NAMALWA (cell line): ENCODE measurements at places on chromosomes 7 and 10.

DNA sequence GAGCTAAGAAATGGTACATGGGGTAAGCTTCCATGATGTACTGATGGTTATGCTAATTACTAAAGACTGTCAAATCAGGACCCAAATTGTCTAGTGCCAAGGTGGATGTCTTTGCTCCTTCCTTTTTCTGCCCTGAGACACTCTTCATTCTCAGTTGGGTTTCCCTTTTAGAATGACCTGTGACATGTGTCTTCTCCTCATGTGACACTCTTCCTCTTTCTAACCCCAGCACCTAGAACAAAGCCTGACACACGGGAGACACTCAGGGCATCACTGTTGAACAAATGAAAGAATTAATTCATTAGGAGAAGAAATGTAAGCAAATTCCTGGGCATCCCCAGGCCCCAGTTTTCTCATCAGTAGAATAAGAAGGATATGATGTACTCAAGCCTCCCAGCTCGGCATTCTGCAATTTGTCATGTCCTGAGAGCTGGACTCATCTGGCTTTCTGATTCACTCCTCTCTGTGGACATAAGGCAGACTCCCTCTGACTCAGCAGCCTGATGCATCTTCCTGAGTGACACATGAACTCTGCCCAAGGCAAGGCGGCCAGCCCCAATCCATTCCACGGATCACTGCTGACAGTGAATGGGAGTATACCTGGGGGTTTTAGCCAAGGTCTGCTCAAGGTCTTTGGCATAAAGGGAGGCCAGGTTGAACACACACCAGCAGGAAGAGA is 473.8 kb downstream of the KCNMA1 start:
- DNase-seq = no peak

DNA sequence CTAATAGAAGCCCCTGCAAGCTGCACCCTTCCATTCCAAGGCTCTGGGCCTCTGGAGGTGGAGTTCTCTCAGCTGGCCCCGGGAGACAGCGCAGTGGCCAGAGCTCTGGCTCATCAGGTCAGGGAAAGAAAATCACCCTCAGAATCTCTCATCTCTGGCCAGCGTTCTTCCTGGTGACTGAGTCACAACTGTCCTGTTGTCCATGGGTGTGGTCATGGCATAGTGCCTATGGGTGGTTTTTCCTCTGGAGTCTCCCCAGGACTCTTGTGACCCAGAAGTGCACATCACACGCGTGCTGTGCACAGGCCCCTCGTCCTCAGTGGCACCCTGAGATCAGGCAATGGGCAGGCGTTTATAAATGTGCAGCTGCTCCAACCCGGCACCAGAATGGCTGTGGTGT is 27.4 kb upstream of the FXYD4 start:
- DNase-seq = no peak

DNA sequence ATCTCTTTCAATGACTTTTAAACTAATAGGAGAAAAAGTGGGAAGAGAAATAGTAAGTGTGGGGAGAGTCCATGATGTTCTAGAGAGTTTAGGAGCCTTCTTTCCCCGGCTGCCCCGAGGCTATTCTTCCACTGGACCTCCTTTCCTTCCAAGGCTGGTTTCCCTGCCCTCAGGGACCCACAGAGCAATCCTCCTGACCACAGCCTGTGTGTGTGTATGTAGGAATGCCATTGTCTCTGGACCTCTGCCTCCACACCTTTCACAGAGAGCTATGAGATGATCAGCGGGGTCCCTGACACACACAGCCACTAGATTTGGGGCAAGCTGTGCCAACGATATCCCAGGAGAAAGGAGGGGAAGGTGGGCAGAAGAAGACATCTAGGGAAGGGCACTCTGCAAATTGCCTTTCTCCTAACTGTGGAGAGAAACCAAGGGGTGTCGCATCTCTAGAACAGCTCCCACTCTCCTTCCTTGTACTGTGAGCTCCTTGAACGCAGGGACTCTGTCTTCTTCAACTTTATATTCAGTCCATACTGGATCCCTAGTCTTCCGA is 13.3 kb upstream of the CHCHD3 start:
- no peak for DNase-seq

DNA sequence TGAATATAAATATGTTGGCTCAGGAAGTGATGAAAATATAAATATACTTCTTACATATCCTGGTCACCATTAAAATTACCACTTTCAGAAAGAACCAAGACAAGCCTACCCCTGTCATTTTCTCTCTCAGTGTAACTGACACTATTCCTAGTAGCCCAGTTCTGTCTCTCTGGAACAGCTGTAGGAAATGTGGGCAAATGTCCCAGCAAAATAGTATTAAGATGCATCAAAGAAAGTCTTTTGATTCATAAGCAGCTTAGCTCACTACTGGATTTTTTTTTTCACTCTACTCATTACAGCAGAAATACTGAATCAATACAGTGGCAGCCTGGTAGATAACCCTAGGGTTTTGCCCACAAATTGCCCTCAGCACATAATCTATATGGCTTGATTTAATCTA is 290.9 kb downstream of the DNAJB9 start:
- no peak for DNase-seq

DNA sequence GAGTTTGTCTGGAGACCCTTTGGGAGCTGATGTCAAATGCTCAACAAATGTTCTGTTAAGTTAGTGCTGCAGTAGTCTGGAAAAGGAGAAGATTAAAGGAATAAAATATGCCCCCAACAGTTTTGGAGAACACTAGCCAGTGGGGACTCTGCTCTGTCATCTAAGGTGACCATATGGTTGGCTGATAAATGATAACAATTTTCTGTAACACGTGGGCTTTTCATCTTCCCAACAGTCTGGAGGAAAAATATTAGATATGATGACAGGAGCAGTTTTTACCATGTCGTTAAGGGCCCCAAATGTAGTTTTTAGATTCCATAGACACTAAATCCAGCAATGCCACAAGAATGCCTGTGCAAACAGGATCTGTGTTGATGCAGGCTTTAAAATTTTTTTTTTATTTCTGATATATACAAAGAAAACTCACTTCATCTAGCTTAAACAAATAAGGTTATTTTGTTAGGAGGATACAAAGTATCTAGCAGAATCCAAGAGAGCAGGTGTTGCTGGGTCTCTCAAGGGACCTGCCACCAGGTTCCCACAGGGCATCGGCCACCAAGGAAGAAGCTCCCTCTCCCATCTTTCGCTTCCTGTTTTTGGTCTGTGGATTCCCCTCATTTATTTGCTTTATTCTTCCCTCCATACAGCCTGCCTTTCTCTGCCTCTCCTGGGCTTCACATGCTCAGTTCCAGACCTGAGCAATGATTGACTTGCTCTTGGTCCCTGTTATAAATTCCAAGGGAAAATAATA is 6.2 kb upstream of the CFAP58 start:
- DNase-seq = no peak

- no peak for DNase-seq
Measured at GRCh38 chr7:237385-237784, 45.0 kb downstream of the FAM20C start.

GRCh38 chr7:139777948-139778841 is at the start of gene HIPK2:
TSS of gene HIPK2 (minus strand) at chr7:139777998. CDS start at chr7:139777623, 375 bp downstream.
- no peak for DNase-seq

GRCh38 chr7:12943781-12944180 is 256.3 kb downstream of the ARL4A start:
- DNase-seq = no peak

DNA sequence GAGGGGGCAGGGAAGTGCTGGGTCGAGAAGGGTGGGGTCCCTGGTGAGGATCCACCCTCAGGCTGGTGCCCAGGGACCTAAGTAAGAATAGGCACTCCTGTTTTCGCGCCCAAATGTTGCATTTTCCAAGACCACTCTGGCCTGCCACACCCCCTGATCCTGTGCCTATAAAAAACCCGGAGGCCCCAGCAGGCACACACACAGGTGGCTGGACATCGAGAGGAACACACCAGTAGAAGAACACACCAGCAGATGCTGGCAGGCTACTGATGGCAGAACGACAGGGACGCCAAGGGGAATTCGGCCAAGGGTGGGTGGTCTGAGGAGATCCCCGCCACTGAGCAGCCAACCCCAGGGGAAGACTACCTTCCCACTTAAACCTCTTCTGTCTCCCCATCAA is 633.9 kb upstream of the POT1 start:
- no peak for DNase-seq

GRCh38 chr7:139538881-139539635 is 15.6 kb downstream of the CLEC2L start:
- no peak for DNase-seq

GRCh38 chr7:113402005-113402404 is 283.7 kb upstream of the SMIM30 start:
- no peak for DNase-seq

GRCh38 chr7:91916051-91916440 is 24.6 kb upstream of the AKAP9 start:
- DNase-seq = no peak

GRCh38 chr10:133276435-133277201 is at the start of gene ADAM8:
TSS of gene ADAM8 (minus strand) at chr10:133276868. CDS start at chr10:133276817, 51 bp downstream.
- DNase-seq = peak; percentile 58

GRCh38 chr10:34111179-34111578 is 703.9 kb downstream of the PARD3 start:
- DNase-seq = no peak

DNA sequence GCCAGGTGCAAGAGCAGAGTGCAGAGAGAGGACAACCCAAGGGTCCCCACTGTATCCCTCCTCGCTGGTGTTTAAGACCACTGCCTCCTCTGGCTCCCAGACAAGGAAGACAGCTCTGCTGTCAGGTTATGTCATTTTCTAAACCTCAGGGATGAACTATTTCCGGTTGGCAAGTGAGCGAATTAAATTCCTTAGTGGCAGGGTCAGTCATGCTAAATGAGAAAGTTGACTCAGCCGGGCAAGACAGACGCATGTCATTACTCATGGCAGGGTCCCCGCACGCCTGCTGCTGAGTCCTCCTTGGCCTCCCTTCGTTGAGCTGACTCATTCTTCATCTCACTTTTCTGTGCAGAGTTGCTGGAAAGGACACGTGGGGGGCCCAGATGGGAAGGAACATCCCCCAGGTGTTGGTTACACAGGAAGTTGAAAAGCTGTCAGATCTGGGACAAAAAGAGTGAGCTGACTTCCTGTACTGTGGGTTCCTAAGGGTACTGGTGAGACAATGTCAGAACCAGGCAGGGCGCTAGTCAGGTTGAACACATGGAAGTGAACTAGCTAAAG is 47.1 kb upstream of the UCN3 start:
- DNase-seq = no peak

DNA sequence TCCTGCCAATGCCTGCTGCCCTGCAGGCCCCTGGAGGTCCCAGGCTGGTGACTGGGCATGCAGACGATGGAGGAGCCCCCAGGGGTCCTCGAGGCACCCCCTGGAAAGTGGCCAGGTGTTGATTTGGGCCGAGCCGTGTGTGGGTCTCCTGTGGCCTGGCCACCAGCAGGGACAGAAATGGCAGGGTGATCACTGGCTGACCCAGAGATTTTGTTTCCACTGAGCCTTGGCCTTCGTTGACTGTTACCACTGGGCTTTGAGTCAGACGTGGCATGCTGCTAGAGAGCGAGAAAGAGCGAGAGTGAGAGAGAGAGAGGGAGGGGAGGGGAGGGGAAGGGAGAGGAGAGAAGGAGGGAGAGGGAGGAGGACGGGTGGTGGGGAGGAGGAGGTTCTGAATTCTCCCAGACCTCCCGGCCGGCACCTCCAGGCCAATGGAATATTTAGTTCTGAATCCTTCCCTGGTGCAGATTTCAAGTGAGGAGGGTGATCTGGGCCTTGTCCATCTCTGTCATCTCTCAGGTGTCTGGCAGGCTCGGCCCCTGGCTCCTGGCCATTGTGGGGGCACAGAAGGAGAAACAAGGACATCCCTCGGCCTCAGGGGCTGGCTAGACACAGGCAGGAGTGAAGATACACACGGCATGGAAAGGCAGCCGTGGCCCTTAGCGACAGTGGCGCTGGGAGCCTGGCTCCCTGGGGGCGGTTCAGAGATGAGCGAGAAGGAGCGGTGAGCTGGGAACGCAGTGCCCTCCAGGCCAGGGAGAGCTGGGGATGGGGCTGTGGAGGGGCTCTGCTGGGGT is 58.2 kb downstream of the GLRX3 start:
- no peak for DNase-seq
